ENCODE measurements at places on chromosomes 6 and 20.
A peak's percentile ranks its signal among the peaks of the same experiment; 100 is the strongest.

DNA sequence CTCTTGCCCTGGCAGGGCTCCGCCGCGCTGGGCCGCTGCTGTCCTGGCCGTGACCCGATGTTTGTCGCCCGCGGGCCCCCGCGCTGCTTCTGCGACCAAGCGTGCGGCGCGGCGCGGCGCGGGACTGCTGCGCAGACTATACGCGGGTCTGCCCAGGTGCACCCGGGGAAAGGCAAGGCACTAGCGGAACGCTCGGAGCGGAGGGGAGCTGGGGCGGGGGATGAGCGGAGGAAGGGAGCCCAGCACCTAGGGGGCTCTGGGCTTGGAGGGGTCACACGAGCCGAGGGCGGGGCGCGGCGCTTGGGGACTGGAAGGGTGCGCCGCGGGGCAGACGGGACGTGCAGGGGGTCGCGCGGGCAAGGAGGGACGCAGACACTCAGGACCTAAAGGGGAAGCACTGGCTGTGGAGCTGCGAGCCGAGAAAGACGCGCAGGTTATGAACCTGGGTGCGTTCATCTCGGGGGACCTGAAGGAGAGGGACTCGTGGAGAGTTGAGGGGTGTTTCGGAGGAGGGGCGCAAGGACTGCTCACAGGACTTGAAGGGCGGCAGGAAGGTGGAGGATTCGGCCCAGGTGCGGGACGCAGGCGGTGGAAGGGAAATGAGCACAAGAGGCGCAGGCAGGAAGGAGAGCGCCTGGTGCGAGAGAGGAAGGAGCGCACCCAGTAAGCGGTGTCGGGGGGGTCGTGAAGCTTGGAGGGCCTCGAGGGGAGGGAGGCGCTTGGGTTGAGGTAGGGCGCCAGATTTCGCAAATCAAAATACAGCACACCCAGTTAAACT lies 40.8 kb upstream of the ZNFX1 start:
- DNase-seq: no peak

DNA sequence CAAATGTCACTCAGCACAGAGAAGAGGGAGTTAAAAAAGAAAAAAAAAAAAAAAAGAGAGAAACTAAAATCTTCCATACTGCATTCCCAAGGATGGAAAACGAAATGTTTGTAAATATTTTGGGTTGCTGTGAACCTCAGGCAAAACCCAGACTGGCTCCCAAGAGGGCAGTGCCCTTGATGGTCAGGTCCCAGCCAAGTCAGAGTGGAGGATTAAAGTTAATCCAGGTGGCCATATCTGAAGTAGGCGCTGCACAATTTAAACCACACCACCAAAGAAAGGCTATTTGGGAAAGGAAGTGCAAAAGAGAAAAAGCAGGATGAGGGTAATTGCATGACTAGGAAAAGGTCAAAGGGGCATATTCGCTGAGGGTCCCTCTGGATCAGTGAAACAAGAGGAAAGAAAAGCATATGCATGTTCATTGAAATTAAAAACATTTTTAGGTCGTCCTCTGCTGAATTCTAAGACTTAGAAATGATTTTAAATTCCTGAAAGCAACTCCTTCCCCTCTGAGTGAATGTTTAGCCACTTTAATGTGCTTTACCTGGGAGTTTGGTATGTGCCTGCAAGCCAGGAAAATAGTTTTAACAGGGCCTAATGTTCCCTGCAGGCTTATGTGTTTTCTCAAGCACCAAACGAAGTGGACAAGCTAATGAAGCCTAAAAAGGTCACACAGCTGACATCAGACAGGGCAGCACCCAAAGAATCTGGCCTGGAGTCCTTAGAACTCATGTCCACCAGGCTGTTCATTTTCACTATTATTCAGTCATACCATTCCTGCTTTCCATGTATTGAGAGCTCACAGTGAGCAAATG lies 159.1 kb downstream of the HACE1 start:
- DNase-seq: no peak

GRCh38 chr20:34834459-34834893 lies 9.0 kb upstream of the NCOA6 start:
- peak; percentile 5 for DNase-seq

DNA sequence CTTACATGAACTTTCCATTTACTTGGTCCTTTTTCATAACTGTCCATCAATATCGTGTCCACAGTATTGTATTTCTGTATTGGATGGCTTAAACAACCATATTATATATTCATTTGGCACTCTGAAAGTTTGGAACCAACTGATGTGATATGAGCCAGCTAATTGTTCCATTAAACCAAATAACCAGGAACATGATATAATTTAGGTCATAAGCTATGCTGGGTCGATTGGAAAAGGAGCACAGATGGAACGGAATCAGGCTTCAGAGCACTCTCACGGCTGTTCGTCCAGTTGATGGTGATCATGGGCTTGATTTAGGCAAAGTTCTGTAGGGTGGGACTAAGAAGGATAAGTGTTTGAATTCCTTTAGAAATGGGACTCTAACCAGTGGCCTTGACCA lies 142.7 kb downstream of the DNAH8 start:
- DNase-seq: no peak
